Choroid plexus epithelial cell (primary cell): ENCODE measurements at places on chromosomes 3 and 15.

DNA sequence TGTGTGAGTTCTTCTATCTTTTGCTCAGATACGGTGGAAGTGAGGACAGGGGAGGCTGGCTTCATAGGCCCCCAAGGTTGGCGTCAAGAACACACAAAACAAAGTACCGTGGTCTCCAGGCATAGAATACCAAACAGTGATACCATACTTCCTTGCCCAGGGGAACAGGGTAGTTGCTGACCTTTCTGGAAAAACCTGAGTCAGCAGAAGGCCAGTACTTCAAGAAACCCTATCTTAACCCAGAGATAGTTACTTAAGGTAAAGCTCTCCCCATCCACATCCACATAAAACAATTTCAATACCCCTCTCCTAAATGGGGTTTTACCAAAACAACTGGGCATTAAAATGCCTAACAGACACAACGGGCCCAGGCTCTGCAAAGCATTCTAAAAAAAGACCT is 29.6 kb upstream of the RPS17 start:
- DNase-seq: no peak

- no peak for DNase-seq
Measured at GRCh38 chr3:154345422-154346122, 21.3 kb upstream of the DHX36 start.

GRCh38 chr15:73901126-73901810 is 25.0 kb upstream of the LOXL1 start:
- no peak for DNase-seq

DNA sequence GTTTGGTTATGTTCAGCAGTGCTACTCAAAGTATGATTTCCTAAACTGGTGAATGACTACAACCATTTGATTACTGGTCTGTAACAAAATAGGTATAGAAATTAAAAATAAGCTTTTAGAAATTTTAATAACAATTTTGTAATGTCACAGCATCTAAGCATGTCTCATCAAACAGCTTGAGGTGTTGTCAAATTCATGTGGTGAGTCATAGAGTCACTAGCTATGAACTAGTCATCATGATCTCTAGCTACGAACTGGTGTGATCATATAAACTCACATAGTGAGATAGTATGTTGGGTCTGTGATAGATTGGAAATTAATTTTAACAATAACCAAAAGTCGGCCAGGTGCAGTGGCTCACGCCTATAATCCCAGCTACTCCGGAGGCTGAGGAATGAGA is 213.9 kb upstream of the RBMS3 start:
- DNase-seq: peak; percentile 17

DNA sequence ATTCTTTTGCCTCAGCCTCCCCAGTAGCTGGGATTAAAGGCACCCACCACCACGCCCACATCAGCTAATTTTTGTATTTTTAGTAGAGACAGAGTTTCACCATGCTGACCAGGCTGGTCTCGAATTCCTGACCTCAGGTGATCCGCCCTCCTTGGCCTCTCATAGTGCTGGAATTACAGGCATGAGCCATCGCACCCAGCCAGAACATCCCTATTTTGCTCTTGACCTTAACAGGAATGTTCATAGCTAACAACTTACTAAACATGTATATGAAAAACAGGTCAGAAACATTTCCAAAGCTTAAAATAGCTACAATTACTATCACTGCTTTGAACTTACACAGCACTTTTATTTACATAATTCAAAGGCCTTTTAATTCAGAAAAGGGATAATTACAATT is 33.7 kb downstream of the UQCC5 start:
- DNase-seq: peak; percentile 76

DNA sequence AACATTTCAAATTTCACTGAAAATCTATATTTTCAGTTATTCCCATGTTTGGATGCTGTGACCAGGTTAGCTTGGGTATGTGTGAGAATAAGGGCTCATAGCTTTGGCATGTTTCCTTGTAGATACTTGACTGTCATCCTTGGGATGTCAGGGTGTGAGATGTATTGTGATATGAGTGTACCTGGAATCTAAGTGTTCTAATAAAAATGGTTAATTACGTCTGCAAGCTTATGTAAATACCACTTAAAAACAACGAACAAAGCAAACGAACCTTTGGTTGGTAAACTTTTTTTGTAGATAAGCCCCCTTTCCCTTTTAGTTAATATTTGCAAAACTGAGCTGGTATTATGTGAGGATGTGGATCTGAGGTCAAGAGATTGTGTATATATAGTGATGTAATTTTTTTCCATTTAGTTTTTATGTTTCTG is 63.5 kb downstream of the FNDC3B start:
- no peak for DNase-seq

DNA sequence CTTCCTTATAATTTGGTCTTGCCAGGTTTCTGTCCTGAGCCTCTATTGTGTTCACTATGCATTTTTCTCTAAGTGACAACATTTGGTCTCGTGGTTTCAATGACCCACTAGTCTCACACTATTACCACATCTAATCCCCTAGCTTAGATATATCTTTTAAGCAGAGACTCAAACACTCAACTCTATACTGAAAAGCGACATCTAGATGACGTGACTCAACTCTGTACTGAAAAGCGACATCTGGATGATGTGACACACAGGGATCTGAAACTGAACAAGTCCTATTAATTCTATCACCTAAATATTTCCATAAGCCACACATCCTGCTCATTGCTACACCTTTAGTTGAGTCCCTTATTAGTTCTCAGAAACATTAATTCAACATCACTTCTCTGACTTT is 141.7 kb upstream of the MBNL1 start:
- DNase-seq: no peak

GRCh38 chr15:50751394-50751793 is 14.1 kb downstream of the SPPL2A start:
- no peak for DNase-seq

DNA sequence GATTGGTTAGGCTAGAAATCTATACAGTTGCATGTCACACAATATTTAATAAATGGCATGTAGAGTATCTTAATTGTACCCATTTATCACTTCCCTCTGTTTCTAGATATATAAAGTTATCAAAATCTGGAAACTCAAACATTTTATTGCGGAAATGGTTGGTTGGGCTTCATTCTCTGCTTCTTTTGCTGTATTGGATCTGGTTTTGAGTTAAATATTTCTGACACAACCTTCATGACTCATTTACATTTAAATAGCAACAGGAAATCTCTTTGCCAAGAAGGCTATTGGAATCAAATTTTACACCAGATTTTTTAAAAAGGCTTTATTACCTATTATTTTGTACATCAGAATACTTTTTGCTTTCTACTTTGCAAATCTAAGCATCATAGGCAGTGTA is 153.8 kb downstream of the EBLN2 start:
- no peak for DNase-seq
